ENCODE measurements at places on chromosomes 16 and 17.

GRCh38 chr16:2027024-2028010 is 615 bp downstream of the NHERF2 start:
- DNase-seq = no peak

GRCh38 chr16:68353366-68353765 is 42.5 kb downstream of the PRMT7 start:
- DNase-seq = no peak

DNA sequence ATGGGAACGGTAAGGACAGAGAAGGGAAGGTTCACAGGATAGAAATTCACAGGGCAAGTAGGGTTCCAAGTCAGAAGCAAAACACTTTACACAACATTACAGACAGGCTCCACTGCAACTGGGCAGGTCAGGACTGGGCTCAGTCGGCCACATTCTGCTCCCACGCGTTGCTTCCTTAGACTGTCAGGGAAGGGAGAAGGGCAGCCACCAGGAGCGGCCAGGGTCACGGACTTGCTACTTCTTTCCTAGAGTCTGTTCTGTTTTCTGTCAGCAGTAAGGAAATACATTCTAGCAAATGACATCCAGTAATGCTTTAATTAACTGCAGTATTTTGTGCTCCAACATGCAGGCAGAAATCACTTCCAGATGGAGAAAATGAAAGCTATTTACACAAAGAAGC is 160.3 kb upstream of the RPH3AL start:
- no peak for DNase-seq

DNA sequence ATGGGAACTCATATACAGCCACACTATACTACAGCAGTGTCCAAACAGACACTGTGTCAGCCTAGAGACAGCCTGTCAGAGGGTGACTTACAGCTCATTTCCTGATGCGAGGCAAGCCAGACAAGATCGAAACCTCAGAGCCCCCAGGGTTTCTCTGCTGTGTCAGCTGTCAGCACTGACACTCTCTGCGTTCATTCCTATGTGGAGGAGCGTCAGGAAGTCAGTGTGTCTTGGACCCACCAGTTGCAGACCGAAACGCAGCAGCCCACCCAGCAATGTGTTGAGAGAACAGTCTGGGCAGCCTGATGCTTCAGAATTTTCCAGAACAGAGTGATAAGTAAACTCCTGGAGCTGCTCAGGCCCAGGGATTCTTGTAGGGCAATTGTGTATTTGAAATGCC is 20.6 kb upstream of the MAPT start:
- DNase-seq = no peak

DNA sequence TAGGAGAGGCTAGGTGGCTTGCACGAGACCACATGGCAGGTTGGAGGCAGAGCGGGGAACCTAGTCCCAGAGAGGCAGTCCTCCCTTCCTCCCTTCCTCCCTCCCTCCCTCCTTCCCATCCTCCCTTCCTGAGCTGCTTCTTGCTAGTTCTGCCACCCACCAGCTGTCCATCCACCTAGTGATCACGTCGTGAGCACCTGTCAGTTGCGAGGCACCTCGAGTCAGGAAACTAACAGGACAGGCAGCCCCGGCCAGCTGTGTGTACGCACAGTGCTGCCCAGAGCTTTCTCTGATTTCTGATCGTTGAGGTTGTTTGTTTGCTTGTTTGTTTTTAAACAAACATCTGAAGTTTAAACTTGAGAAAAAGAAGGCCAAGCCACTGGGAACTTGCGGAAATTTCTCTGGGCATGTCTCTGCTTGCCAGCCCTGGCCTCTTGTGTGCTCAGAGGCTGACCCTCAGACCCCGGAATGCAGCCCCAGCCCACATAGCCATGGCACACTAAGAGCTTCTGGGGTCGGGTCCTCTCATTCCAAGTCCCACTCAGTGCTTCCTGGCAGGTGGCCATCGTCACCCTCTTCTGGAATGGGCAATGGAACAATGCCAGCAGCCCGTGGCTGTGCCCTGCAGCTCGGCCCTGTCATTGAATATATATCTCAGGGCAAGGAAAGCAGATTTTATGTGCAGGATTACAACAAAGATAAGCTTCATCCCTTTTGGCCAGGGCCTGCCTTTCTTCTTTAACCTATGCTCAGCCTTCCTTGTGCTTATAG is 174.0 kb downstream of the KATNIP start:
- DNase-seq = no peak

- no peak for DNase-seq
Observed at GRCh38 chr16:9407206-9407758, 315.8 kb downstream of the HAPSTR1 start.

DNA sequence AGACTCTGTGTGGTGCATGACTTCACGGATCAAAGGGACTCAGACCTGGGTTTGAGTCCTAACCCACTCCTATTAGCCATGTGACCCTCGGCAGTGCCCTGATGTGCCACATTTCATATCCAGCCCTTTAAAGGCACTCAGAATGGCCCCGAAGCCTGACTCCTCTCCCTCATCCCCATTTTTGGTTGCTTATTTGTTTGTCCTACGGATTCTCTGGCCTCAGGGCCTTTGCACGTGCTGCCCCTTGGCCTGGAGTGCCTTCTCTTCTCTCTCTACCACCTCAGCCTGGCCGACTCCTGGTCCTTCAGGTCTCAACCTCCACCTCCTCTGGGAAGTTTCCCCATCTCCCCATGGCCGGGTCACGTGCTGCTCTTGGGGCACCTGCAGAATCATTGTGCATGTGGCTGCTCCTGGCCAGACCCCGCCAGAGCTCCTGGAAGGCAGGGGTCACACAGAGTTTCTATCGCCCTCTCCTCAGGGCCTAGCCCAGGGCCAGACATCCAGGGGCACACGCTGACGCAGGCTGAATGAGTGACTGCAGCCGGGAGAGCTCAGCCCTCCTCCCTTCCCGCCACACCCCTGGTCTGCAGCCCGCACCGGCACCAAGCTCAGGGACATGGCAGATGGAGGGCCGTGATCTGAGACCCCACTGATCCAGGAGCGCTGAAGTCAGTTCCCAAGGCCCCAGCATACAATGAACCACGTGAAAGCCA is 22.0 kb upstream of the CIBAR2 start:
- DNase-seq = no peak
